ENCODE measurements at places on chromosomes 7 and 10.

DNA sequence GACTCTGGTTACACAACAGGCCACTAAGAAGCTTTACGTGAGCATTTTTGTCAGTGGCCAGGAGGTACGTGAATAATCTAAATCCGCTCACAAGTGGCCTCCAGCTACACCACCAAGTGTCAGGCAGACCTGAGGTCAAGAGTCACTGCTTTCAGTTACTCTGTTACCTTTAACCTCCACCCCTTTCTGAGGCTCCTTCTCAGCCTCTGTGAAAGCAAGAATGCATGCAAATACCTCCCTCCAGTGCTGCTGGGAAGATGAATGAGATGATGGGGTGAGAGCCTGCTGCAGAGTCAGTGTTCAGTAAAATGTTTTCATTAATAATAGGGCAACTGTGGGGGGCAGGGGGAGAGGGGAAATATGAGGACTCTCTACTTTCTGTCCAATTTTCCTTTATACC, 11.2 kb downstream of the DDC start:
- no peak for DNase-seq

DNA sequence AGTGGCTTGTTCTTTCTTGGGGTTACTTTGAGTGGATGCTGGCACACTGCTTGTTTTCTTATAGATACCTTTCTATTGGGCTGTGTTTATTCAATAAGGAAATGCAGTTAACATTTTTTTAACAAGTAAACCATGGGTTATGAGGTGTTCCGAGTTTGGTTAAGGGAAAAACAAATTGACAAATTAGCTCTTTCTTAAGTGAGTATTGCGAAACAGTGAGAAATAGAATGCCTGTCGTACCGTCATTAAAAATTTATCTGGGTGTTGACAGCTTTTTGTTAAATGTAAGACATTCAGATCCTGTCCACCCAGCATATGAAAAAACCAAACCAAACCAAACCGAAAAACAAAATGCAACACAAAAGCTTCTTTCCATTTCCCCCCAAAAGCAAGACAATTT, 6.2 kb downstream of the CUX1 start:
- DNase-seq: no peak

DNA sequence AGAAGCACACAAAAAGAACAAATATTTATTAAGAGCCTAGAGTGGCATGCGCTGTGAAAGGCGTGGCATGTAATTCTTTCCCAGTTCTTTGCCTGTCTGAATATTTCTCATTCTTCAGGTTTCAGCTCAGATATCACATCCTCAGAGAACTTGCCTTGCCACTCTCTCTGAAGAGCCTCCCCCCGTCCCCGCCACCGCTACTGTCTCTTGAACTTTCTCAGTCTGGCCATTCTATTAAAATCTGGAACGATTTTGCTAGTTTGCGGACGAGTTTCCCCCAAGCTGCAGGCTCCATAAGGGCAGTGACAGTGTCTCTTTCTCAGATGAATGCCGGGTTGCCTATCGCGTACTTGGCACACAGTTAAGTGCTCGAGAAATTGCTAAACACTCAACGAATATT, 787 bp upstream of the PLEKHA1 start:
- no peak for DNase-seq

DNA sequence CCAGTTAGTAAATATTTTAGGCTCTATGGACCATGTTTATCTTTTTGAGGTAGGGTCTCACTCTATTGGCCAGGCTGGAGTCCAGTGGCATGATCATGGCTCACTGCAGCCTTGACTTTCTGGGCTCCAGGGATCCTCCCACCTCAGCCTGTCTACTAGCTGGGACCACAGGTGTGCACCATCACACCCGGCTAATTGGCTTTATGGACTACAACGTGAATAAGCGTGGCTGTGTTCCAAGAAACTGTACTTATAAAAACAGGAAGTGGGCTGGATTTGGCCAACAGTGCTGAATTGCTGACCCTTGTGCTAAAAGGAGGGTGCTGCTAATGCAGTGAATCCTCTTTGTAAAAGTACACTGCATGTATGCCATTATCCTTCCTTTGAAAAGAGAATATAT, 111.7 kb upstream of the CDK13 start:
- no peak for DNase-seq

GRCh38 chr10:95730233-95730632, 25.7 kb upstream of the ENTPD1 start:
- DNase-seq: no peak

DNA sequence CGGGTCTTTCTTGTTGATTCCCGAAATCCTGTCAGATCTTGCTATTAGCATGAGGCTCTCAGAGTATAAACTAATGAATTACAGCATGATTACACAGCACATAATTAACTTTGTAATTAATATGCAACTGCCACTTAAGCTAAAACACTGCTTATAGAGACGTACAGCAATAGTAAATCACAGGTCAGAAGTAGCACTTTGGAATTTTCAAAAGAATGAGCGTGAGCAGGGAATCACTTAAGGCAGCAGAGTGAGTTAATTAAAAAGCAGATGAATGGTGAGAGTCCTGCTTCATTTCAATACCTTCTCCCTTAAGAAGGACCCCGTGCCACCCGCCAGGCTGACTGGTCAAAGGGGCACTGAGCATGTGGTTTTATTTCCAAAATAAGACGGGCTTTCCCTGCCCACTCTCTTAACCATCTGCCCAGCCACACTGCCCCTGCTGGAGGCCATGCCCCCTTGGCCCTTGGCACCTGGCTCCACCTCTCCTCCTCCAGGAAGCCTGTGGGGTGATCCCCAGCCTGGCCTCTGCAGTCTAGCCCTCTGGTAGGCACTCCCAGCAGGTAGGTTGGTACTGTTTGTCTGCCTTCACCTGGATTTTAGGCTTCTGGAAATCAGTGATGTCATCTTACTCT, 117.8 kb downstream of the ZMIZ1 start:
- no peak for DNase-seq

GRCh38 chr7:131692131-131692960, 135.9 kb upstream of the PODXL start:
- peak; percentile 3 for DNase-seq

- no peak for DNase-seq
These were observed 25.9 kb downstream of the GRM8 start for GRCh38 chr7:127226685-127227374.

DNA sequence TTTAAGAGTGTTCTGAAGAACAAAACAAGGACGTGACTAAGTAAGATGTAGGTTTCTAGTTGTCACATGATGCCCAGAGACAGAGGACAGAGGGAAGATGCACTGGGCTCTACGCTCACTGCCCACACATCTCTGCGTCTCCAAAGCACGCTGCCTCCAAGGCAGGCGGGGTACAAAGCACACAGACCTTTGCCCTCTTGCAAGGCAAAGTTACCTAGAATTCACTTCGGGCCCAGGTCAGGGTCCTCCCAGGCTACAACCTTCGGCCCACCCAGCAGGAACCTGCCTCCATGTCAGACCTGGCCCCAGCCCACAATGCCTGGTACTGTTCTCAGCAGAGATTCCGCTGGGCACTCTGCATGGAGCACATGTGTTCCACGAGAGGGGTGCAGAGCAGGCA, 26.5 kb downstream of the GRB10 start:
- no peak for DNase-seq

DNA sequence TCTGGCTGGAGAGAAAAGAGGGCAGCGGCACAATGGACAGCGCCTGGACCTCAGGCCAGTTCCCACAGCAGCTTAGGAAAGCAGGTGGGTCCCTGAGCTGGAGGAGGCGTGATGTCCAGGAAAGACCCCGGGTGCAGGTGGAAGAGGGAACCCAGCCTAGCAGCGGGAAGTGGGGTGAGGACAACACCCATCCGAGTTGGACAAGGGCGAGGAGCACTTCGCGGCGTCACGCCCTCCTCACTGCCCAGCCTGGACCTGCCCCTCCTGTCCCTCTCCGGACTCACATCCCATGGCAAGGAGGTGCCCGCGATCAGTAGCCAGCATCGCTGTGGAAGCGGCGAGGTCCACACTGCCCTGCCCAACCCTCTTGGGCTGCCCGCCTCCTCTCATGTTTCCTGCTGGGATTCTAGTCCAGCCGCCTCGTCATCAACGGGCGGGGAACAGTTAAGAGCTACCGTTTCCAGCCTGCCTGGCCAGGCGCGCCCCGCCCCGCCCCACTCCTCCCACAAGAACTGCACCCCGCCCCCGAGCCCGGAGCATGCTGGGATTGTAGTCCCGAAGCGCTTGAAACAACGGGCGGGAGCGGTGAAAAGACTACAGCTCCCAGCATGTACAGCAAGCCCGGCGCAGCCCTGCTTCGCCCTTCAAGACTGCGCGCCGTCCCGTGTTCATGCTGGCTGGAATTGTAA, 930.6 kb upstream of the ZNF722 start:
- no peak for DNase-seq

DNA sequence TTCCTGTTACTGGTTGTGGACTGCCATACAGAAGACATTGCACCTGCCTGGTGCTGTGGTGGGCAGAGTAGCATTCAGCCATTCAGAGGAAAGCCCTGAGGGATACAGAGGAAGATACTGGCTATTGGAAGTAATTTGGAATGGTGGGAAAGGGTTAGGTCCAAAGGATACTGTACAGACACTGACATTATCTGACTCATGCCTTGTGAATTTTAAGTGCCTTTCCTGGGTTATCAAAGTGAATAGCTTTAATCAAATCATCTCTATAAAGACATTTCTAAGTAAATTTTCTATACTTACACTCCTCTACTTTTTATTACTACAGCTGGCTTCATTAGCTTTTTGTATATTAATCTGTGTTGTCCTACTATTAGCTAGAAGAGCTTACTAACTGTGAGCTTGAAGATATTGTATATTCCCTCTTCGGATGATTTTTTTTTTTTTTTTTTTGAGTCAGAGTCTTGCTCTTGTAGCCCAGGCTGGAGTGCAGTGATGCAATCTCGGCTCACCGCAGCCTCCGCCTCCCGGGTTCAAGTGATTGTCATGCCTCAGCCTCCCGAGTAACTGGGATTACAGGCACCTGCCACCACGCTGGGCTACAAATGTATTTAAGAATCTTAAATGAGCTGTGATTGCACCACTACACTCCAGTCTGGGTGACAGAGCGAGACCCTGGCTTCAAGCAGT, 186.5 kb downstream of the ADK start:
- no peak for DNase-seq

DNA sequence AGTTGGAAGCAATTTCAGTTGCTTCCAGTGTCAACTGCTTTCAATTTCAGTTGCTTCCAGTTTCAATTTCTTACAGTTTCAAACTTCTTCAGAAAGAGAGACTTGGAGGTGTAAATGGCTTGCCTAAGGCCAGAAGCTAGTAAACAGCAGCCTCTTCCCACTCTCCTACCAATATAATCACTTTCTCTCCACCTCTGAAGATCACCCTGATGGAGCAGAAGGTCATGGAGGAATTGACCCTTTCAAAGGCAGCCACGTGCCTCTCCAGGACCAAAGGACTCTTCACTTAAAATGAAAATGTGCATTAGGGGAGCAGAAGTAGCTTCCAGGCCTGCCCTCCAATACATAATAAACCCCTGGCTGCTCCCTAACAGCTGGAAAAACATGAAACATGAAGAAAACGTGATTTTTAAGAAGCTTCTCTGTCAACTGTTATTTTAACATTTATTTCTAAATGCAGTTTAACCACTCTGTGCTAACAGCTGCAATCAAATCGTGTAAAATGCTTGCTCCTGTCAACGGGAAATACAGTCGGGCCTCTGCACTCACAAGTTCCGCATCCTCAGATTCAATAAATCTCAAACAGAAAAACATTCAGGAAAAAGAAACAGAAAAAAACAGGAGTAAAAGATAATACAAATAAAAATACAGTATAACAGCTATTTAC, 1020.6 kb downstream of the XPNPEP1 start:
- no peak for DNase-seq

- DNase-seq: no peak
These were observed 180.6 kb downstream of the SEMA3E start for GRCh38 chr7:83468251-83468739.

DNA sequence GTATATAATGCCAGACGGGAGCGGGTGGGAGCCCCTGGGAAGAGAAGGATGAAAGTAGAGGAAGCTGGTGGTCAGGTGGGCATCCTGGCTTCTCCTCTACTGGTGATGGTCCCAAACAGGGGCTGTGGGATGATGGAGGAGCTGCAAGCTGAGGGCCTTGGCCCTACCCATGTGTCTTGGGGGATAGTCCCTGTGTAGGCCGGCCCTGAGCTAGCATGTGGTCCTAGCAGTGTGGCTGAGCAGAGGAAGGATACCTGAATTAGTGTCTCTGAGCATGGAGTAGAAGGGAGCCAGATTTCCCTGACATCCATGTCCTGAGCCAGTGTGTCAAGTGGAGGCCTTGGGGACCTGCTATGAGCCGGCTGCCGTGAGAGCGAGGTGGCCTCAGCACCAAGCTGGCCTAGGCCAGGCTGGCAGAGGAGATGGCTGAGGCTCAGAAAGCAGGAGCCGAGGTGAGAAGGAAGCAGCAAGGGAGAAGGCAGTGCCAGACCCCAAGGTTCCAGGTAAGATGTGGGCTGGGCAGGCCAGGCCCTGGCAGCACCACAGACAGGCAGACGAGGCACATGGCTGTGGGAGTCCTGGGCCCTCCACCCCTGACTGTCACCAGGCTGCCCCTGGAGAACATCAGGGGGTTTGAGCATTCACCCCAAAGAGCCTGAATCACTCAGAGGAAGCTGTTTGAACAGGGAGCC, 150.2 kb downstream of the ABCA13 start:
- DNase-seq: no peak

- no peak for DNase-seq
These were observed 73.2 kb downstream of the SFMBT2 start for GRCh38 chr10:7337431-7338171.

GRCh38 chr7:148800677-148801076, 83.4 kb downstream of the EZH2 start:
- DNase-seq: no peak

GRCh38 chr10:20707251-20707650, 189.9 kb downstream of the NEBL start:
- no peak for DNase-seq

DNA sequence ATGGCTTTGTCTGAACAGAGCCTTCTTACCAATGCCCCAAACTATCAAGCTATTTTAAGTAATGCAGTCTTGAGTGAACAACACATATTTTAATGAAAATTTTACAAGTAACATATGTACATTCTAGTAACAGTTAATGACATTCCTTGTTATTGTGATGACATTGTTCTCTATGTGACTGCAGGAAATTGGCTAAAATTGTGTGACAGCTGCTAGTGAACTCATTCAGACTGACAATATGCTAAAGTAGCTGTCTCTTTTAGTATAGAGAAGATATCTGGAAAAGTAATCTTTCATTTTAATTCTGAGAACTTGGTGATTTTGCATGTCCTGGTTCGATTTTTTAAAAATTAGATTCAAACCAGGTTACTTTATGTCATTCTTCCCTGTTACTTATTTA, 259.8 kb upstream of the MAGI2 start:
- DNase-seq: no peak

GRCh38 chr10:18252086-18252485, 111.9 kb downstream of the CACNB2 start:
- no peak for DNase-seq

- DNase-seq: no peak
These were observed 8.1 kb upstream of the CPA2 start for GRCh38 chr7:130258494-130259078.

DNA sequence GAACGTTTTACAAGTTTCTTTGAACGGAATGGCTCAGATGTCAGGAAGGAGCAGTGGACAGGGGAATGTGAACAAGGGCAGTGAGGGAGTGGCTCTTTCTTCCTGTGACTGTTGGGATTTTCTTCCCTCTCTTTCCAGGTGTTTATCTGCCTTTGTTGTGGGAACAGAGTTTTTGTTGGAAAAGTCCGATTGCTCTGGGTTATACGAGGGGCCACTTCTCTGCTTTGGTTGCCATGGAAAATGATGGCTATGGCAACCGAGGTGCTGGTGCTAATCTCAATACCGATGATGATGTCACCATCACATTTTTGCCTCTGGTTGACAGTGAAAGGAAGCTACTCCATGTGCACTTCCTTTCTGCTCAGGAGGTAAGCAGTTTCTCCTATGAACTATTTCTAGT, 41.4 kb downstream of the ZRANB1 start:
- DNase-seq: no peak

- no peak for DNase-seq
These were observed 327.8 kb downstream of the TCERG1L start for GRCh38 chr10:130983749-130984148.
